ENCODE measurements at places on chromosomes 3 and 15.

DNA sequence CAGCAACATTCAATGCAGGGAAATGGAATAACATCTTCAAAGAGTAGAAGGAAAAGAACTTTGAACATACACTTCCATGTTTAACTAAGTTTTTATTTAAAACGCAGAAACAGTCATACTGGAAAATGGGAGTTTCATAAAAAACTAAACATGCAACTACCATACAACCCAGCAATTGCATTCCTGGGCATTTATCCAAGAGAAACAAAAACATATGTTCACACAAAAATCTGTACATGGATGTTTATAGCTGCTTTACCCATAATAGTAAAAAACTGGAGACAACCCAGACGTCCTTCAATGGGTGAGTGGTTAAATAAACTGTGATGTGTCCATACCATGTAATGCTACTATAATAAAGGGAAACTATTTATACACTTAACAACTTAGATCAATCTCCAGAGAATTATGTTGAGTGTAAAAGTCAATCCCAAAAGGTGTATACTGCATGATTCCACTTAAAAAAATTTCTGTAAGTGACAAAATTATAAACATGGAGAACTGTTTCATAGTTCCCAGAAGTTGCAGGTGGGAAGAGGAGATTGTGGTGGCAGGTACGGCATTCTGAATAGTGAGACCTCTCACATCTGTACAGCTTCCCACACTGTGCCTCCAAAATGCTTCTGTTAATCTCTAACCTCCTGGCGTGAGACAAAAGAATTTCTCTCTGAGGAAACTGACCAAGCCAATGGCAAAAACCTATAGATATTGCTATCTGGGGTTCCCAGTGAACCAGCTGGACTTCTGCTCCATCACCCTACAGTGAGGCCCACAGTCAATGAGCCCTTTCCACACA, 23.1 kb downstream of the ISG20 start:
- no peak for DNase-seq

DNA sequence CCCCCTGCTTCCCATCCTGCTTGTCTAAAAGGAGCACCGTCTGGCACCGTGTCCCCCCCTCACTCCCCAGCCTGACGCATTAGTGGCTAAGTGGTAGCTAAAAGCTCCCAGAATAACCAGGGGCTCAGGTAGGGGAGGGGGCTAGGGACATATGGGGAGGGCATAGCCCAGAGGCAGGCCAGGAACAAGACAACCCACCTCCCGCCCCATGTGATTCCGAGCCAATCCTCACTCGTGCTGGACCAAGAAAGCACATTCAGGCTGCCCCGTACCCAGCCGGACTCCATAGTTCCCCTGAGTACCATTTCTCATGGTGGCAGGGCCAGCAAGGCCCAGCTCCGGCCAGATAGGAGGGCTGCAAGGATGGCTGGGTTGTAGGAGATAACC, 11.5 kb downstream of the SEMA7A start:
- no peak for DNase-seq

DNA sequence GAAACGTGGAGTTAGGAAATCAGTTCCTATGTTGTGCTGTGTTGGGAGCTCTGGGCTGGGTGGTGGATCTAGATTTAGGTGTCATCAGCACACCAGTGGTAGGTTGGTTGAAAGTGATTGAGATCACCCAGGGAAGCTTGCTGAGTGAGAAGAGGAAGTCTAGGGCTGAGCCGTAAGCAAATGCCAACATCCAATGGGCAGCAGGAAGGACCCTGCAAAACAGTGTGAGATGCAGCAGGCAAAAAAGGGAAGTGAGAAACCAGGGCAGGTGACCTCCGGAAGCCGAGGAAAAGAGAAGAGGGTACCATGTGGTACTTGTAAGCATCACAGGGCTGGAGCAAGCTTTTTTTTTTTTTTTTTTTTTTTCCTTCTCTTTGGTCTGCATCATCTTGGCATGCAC, 15.9 kb upstream of the COPG1 start:
- no peak for DNase-seq

DNA sequence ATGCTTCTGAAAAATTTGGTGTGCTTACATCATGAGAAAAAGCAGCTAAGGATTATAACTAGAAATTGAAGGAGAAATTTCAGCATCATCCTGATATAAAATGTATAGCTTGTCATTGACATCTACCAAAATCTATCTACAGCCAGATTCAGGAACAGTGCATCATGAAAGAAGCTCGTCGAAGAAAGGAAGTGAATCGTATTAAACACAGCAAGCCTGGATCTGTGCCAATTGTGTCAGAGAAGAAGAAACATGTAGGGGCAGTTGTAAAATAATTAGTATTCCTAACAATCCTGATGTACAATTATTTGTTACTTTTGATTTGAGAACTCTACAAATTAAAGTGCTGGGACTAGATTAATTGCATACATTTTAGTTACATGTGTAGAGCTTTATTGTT, 37.2 kb downstream of the AP4E1 start:
- no peak for DNase-seq

GRCh38 chr3:32646761-32647160, 38.2 kb upstream of the CNOT10 start:
- DNase-seq, result no peak

Data from stimulated activated CD4-positive, alpha-beta T cell treated with anti-CD3 and anti-CD28 coated beads, TNF-alpha, amount 100 ng/mL, for 4 hours (primary cell).